ENCODE measurements at places on chromosomes 2 and 18. TPM values are rescaled to one million over a fixed set of nuclear protein-coding genes. Genes with fewer than 3 reads are reported as not detected.

The USP40 gene
- 68.0 TPM for total RNA-seq

The FKBP7 gene
- total RNA-seq: 21.3 TPM

The TXNDC2 gene
- total RNA-seq: not detected

DNA sequence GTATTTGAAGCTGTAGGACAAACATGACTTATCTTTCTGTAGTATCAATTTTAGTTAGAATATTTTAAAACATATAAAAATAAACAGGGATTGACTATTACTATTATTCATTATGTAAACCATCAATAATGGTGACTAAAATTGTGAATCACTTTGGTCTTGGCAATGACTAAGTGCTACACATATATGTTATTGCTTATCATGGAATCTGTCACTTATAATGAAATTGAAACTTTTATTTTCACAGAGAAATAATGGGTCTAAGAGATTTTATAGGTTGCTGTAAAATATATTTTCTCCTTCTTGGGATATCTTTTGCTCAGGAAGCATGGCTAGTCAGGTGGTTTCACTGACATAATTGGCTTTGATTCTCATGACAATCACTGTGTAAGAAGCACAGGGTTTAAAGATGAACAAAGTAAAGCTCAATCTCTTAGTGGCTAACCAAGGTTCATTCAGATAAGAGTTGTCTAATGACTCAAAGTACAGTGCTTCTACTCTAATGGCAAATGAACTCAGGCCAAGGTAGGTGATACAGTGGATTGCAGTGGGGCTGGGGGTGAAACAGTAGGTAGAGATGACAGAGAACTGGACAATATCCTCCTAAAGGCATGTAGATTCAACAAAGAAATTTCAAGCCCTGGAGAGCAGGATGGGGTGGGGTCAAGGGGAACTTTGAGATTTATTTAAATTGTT lies 98.6 kb upstream of the FANCL start:
- H3K36me3 ChIP-seq: no peaks in the 10 kb centered on the region
- no peak overlapping the region for H3K27ac ChIP-seq
- H3K27me3 ChIP-seq: no peaks in the 10 kb centered on the region
- DNase-seq: no peak
- no peak overlapping the region for H3K4me3 ChIP-seq

The CCL20 gene
- total RNA-seq: not detected

DNA sequence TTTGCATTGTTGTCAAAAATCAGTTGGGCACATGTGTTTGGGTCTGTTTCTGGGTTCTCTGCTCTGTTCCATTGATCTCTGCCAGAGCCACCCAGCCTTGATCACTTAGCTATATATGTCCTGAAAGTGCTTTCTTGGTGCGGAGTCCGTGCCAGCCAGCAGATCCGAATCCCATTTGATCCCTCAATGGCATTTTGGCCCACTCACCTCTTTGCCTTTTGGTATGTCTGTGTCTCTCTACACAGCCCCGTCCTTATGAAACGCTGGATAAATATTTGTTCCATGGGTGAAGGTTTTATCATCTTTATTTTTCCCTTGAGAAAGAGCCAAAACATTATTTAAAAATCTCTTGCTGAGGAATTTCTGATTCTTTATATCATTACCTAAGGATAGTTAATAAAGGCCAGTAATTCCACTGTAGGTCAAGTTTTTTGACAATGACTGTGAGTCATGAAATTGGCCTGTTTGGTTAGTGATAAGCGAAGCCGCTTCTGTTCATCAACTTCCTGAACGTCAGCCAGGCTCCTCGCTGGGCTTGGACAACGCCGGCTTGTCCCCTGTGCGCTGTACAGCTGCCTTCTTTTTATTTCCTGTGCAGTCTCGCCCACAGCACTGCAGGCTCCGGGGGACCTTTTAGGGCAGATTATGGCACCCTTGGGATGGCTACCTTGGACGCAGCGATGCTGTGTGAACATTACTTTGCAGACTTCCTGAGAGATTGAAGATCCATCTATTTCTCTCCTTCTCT lies 24.9 kb downstream of the MTCL1 start:
- no peak overlapping the region for H3K27ac ChIP-seq
- no peaks in the 10 kb centered on the region for H3K36me3 ChIP-seq
- H3K4me3 ChIP-seq: no peak overlapping the region
- no peaks in the 10 kb centered on the region for H3K27me3 ChIP-seq
- no peak for DNase-seq

DNA sequence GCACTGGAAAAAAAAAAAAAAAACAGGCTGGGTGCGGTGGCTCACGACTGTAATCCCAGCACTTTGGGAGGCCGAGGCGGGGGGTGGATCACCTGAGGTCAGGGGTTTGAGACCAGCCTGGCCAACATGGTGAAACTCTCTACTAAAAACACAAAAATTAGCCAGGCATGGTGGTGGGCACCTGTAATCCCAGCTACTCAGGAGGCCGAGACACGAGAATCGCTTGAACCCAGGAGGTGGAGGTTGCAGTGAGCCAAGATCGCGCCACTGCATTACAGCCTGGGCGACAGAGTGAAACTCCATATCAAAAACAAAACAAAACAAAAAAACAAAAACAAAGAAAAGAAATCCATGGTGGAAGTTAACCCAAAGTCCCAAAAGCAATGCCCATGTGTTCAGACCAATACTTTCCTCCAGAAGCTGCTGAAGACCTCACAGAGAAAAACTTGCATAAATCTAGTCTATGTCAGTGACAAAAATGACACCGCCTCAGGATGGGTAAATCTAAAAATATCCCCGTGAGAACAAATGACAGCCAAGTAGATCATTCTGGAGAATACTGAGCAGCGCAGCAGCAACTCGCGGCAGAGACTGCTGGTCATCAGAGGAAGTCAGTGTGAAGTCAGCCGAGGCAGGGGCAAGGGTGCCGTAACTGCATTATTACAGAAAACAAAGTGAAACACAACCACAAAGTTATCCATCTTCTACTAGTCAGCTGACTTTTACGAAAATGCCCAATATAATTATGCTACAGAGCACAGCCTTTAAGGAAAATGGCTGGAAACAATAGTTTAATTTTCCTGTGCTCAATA lies 41.0 kb downstream of the LPIN2 start:
- peak overlapping the region; percentile 68 for H3K27ac ChIP-seq
- H3K4me3 ChIP-seq: peak overlapping the region; percentile 13
- H3K36me3 ChIP-seq: no peaks in the 10 kb centered on the region

DNA sequence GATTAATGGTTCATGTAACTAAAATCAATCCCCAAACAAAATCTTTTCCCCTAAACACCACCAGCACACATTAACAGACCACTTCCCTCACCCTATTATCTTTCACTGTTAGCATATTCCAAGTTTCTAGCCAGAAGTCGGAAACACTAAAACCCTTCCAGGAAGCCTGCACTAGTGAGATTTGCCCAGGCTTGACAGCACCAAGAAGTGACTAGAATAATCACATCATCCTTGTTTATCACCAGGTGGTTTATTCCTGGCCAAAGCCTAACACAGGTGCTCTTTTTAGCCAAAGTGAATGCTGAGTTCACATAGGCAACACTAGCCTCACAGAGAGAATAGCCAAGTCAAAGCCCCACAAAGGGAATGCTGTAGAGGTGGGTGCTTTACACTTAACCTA lies 221.2 kb upstream of the HNRNPA3 start:
- H3K36me3 ChIP-seq: no peaks in the 10 kb centered on the region
- H3K27me3 ChIP-seq: no peaks in the 10 kb centered on the region
- H3K4me3 ChIP-seq: no peak overlapping the region
- no peak for DNase-seq

DNA sequence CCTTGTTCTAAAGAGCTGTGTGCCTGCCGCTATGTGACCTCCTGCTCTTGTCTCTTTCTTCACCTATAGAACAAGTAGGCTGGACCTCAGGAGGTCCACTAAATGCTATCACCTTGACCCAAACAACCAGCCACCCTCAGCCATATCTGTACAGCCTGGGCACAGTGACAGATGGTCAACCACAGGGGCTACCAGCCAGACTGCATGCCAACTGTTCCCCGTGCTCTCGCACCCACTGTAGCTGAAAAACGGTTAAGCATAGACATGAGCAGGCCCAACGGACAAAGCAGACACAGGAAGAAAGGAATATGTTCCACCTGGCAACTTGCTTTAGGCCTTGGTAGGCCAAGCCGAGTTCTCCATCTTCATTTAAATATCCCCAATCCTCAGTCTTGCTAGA lies 43.2 kb upstream of the ACAA2 start:
- H3K36me3 ChIP-seq: no peaks in the 10 kb centered on the region
- H3K27ac ChIP-seq: no peak overlapping the region
- no peak overlapping the region for H3K4me3 ChIP-seq
- no peak for DNase-seq

GRCh38 chr2:190180313-190181122 lies 118.0 kb upstream of the MSTN start:
- peaks cover 16% of the 10 kb centered on the region for H3K4me1 ChIP-seq
- H3K27ac ChIP-seq: peak overlapping the region; percentile 89
- H3K36me3 ChIP-seq: no peaks in the 10 kb centered on the region
- no peak for DNase-seq
- peak overlapping the region; percentile 68 for H3K4me3 ChIP-seq
- no peaks in the 10 kb centered on the region for H3K27me3 ChIP-seq

The SERPINB2 gene
- total RNA-seq: not detected

The NCKAP5 gene
- 6.1 TPM for total RNA-seq

The CAVIN2 gene
- 48.0 TPM for total RNA-seq

DNA sequence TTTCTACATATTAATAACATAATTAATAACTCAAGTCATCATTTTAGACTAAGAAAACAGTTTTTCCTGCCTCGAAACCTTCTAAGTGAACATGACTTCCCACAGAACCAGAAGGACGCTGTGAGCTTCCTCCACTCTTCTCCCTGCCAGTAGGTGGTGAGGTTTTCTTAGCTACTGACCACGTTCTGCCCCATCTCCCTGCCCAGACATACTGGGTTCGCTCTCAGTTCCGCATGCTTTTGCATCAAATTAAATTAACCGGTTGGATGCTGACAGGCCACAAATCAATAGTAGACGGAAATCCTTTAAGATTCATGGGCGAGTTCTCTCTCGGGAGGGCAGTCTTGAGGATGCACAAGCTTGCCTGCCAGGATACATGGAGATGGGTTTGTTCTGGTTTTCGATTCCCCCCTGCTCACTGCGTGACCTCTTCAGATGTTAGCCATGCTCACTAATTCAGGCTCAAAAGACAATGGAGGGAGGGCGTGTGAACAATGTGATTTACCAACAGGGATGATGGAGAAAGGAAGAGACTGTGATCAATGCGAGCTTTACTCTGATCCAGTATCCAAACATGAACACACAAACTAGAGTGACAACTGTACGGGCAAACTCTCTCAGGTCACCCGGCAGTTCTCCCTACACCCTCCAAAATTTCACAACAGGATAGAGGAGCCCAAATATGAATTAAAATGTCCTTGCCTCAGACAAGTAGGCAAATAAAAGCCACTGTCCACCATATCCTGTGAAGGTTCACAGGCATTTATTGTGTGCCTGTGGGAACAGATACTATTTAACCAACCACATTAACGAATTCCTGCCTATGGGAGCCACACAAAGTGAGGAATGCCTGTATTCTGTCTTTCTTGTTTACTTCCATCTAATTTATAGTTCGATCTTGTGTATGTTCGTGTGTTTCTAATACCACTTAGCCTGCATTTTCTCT lies 375.7 kb downstream of the EIPR1 start:
- DNase-seq: no peak
- no peaks in the 10 kb centered on the region for H3K4me1 ChIP-seq
- H3K36me3 ChIP-seq: no peaks in the 10 kb centered on the region
- H3K4me3 ChIP-seq: no peak overlapping the region

The OSR1 gene
- 15.1 TPM for total RNA-seq

The DNMT3A gene
- total RNA-seq: 28.4 TPM

The CUL3 gene
- 63.0 TPM for total RNA-seq

The RASGRP3 gene
- total RNA-seq: 4.0 TPM

The ACVR1C gene
- total RNA-seq: 6.0 TPM

- H3K4me1 ChIP-seq: peaks cover 9% of the 10 kb centered on the region
- H3K27ac ChIP-seq: no peak overlapping the region
- no peaks in the 10 kb centered on the region for H3K36me3 ChIP-seq
- H3K4me3 ChIP-seq: no peak overlapping the region
Measured at GRCh38 chr2:172613040-172613439, 57.1 kb downstream of the PDK1 start.

GRCh38 chr2:71787108-71787415 lies 333.7 kb downstream of the DYSF start:
- H3K27me3 ChIP-seq: no peaks in the 10 kb centered on the region
- no peaks in the 10 kb centered on the region for H3K4me1 ChIP-seq
- no peak overlapping the region for H3K4me3 ChIP-seq
- no peak overlapping the region for H3K27ac ChIP-seq

DNA sequence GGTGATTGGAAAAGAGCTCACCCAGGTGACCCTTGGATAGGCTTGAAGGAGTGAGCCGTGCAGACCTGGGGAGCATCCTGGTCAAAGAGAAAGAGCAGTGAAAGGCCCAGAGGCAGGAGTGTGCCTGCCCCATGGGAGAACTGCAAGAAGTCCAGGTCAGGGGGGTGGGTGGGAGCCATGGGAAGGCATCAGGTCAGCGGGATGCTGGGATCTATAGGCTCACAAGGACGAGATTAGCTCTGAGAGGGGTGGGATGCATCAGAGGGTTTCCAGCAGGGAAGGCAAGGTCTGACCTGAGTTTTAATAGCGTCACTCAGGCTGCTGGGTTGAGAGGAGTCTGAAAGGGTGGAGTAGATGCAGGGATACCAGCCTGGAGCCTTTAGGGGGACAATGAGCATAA lies 158.6 kb downstream of the SMAD7 start:
- no peak for DNase-seq
- peaks cover 41% of the 10 kb centered on the region for H3K36me3 ChIP-seq
- H3K27me3 ChIP-seq: no peaks in the 10 kb centered on the region
- H3K4me3 ChIP-seq: no peak overlapping the region
- no peak overlapping the region for H3K27ac ChIP-seq

DNA sequence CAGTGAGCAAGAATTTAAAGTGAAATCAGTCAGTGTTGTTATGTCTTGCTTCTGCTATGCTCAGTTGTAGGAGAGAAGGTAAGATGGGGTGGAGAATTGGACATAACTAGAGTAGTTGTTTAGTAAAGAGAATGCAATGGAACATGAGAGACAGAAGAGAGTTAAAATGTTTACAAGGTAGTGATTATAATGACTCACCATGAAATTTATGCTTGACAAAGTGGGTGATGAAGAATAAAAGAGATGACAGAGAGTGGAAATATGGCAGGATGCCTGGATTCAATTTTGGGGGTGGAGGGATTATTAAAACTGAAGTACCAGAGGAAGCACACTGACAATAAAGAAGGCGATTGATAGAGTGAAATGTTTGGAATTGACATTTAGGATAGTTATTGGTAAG lies 10.6 kb downstream of the SCG2 start:
- H3K36me3 ChIP-seq: no peaks in the 10 kb centered on the region
- H3K4me3 ChIP-seq: no peak overlapping the region
- no peaks in the 10 kb centered on the region for H3K27me3 ChIP-seq
- H3K27ac ChIP-seq: no peak overlapping the region
